ENCODE measurements at places on chromosomes 5 and 9. TPM values are rescaled to one million over a fixed set of nuclear protein-coding genes. Genes with fewer than 3 reads are reported as not detected.

DNA sequence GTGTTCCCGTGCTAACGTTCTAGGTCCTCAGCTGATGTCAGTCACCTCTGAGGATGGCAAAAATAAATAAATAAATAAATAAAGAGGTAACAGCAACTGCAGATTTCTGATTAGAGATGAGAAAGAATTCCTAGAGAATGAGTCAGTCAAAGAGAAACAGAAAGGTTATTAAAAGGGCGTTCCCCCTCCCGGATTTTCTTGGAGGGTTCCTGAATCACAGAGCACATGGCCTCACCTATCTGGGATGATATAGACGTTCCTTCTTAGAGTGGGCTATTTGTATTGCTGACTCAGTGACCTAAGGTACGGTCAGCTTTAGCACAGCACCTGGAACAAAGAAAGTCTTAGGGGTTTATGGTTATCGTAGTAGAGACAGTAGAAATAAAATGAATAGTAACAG, 30.6 kb downstream of the HTR4 start:
- DNase-seq, result no peak

GRCh38 chr9:111258209-111258874, 71.7 kb downstream of the OR2K2 start:
- DNase-seq, result no peak

DNA sequence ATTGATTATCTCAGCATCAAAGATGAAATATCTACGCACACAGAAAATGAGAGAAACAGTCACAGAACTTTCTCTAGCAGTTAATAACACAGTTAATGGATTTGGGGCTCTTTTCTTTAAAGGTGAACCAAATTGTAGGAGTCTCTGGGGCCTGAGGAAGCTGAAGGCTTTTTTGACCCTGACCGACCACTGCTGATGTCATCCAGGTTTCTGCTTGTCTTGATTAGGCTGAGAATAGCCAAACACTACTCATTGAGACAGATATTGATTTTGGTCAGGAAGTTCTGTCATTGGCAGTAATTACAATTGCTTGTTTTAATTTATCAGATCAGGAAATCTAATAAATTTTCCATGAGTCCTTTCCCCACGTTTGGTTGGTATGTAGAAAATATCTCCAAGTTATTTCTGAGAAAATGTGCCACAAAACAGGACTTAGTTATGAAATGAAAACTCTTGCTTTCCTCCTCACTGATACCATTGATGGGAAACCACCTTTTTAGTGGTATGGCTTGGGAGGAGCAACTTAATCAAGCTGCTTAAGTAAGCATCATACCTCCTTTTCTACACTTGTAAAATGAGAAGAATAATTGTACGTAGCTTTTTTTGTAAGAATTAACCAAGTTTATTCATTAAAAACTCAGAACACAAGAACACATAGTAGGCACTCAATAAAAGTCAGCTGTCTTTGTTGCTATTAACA, 19.7 kb downstream of the CARTPT start:
- no peak for DNase-seq

GRCh38 chr9:105431424-105432246, 16.2 kb upstream of the FSD1L start:
- no peak for DNase-seq

DNA sequence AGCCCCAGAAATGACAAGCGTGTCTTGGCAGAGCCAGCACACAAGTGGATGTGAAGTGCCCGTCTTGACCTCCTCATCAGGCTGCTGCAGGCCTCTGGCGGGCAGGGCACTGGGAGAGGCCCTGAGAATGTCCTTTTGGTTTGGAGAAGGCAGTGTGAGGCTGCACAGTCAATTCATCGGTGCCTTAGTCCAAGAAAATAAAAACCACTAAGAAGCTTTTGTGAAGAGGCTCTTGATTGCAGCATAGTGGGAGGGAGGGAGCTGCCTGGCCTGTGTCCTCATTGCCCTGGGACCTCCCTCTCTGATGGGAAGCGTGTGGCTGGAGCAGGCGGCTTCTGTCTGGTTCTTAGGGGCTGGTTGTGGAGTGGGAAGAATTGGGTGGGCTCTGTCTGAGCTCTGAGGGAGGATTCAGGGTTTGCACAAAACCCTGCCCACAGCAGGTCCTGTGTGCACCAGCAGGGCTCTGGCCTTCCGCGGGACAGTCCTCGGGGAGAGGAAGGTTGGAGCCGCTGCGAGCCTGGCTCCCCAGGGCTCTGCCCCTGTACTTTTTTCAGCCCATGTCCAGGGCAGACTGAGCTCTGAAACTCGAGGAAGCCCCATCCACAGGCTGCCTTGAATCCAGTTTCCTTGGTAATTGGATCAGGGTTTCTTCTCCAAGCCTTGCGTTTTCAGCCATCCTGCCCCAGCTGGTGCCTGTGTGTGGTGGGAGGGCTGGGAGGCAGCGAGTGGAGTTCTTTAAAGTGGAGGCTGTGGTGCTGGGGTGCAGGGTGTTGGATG, 1.1 kb downstream of the HRCT1 start:
- DNase-seq, result no peak

Gene GNA14
- total RNA-seq, result 0.63 TPM

- no peak for DNase-seq
Observed at GRCh38 chr5:174335682-174336364, 290.3 kb downstream of the NSG2 start.

Gene ACTBL2
- 1.5 TPM for total RNA-seq
